ENCODE measurements at places on chromosomes 7 and 10.

DNA sequence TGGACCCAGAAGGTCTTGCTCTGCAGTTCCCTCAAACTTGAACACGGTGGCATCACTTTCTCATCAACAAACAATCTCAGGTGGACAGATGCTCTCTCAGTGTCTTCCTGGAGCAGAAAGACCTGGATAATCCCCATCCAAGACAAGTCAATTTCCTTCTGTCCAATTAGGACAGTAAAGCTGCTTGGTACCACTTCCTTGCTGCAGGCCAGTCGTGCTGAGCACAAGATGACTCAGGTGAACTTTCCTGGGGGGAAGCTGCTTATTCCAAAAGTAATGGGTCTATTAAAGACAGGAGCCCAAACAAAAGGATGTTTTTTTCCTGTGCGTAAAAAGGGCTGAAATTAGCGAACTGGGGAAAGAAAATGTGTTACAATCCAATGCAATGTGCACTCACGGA, 107.6 kb upstream of the AFAP1L2 start:
- no peak for DNase-seq

- DNase-seq: peak; percentile 29
These were observed 772 bp downstream of the SGMS1 start for GRCh38 chr10:50622706-50623662.

- DNase-seq: no peak
These were observed 843 bp upstream of the PLPP4 start for GRCh38 chr10:120456143-120456625.

GRCh38 chr7:21507627-21508343, 35.1 kb upstream of the DNAH11 start:
- DNase-seq: peak; percentile 12

GRCh38 chr7:31044529-31044928, 7.6 kb upstream of the ADCYAP1R1 start:
- DNase-seq: no peak

- DNase-seq: no peak
These were observed 130.8 kb downstream of the CALN1 start for GRCh38 chr7:72281308-72281707.

GRCh38 chr10:132862485-132863420, 76.8 kb upstream of the NKX6-2 start:
- DNase-seq: no peak

GRCh38 chr7:29647020-29647654, 83.5 kb downstream of the PRR15 start:
- no peak for DNase-seq

Measured in SJCRH30 (cell line).